ENCODE measurements at places on chromosomes 16 and 17.

DNA sequence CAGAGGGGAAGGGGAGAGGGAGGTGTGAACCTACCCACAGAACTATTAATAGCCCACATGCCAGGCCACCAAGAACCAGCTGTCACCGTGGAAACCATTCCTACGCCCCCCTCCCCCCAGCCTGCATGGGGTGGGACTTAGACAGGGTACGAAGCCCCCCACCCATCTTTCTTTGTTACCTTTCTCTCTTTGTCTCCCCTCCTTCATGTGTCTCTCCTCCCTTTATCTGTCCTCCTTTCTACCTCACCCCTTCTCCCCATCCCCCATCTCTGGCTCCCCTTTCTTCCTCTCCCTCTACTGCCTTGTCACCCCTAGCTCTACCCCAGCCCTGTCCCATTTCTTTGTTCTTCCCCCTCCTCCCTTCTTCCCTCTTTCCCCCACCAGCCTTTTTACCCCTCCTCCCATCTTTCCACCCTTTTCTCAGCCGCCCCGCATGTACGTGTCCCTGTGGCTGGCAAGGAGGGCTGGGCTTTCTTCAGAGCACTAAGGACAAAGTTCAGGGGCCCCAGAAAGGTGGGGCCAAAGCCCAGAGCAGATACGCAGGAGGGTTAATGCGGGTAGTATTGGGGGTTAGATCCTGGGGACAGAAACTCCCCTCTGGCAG lies 8.0 kb downstream of the THRA start:
- DNase-seq = no peak

- DNase-seq = no peak
Observed at GRCh38 chr17:70171159-70171558, 1.8 kb downstream of the KCNJ2 start.

DNA sequence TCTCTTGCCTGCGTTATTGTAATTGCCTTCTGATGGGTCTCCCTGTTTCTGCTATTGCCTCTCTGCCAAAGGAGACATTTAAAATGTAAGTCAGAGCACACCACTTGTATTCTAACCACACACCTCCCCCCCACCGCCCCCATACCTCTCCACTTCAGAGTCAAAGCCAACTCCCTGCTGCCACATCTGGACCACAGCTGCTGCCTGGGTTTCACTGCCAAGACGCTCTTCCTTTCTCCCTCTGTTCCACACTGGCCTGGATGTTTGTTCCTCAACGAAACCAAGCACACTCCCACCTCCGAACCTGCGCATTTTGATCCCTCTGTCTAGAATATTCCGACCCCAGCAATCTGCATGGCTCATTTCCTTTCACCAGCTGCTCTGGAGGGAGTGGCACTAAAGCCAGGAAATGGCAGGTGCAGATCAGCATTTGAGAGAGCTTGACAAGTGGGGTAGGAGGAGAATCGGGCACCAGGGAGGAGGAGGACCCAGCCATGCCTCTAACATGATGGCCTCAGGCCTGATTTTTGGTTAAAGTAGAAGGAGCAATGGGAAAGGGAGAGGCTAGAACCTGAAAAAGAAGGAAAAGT lies 92.4 kb upstream of the HS3ST2 start:
- DNase-seq = no peak

DNA sequence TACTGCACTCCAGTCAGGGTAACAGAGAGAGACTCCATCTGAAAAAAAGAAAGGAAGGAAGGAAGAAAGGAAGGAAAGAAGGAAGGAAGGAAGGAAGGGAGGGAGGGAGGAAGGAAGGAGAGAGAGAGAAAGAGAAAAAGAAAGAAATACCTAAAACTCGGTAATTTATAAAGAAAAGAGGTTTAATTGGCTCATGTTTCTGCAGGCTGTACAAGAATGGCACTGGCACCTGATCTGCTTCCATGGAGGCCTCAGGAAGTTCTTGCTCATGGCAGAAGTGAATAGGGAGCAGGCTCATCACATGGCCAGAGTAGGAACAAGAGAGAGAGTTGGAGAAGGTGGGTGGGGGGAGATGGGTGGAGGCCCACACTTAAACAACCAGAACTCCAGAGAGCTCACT lies 215.2 kb upstream of the IRX3 start:
- DNase-seq = no peak

- no peak for DNase-seq
Observed at GRCh38 chr17:8955021-8955959, 10.2 kb downstream of the PIK3R5 start.

- DNase-seq = peak; percentile 80
Observed at GRCh38 chr16:30381291-30382041, 895 bp downstream of the SEPTIN1 start.

GRCh38 chr16:50879873-50880695 lies 138.2 kb downstream of the CYLD start:
- DNase-seq = peak; percentile 29

- DNase-seq = no peak
Observed at GRCh38 chr17:15261802-15262290, 3.3 kb downstream of the PMP22 start.

DNA sequence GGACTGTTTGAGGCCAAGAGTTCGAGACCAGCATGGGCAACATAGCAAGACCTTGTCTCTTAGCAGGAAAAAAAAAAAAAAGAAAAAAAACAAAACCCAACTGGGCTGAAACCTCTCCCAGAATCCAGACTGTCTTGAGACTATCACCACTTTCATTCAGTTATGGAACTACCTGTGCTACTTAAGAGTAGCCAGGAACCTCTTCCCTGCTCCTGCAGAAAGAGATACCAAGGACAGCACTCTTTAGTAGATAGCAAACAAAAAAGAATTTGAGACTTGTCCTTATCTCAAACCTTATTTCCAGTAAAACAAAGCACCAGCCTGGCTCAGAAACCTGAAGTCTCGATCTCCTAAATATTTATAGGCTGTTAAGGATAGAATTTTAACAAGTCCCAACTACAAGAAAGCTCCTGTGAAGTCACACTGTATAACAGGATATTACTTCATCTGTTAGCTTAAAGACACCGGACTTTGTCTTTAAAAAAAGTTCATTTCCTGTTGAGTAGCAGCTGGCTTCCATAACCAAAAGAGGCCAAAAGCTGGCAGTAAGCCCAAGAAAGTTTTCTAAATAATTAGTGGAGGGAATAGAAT lies 5.1 kb downstream of the CDR2 start:
- DNase-seq = no peak

GRCh38 chr17:30308406-30308805 lies 16.7 kb upstream of the BLMH start:
- no peak for DNase-seq

- DNase-seq = no peak
Observed at GRCh38 chr16:1745181-1745899, 26.0 kb downstream of the NME3 start.

GRCh38 chr16:69318911-69319289 lies 7.8 kb downstream of the VPS4A start:
- DNase-seq = no peak

- no peak for DNase-seq
Observed at GRCh38 chr17:1649844-1650501, at the start of gene RILP. TSS of gene RILP (minus strand) at chr17:1649866. CDS start at chr17:1649804, 62 bp downstream.

- DNase-seq = no peak
Observed at GRCh38 chr17:81422776-81423697, 27.8 kb downstream of the BAHCC1 start.

DNA sequence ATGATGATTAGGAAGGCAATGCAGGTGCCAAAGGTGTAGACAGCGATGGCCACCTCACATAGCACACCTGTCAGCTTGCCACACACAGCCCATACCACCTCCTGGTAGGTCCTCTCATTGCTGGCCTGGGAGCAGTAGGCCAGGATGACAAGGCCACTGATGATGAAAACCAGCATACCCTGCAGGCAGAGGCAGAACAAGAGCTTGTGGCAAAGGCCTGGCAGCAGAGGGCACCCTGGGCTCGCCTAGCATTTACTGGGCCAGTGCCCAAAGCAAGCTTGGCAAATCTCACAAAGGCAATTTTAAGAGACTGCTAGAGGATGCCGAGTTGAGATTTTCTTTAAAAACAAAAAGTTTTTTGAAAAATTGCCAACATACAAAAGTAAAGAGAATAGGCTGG lies 5.9 kb downstream of the SLC38A7 start:
- no peak for DNase-seq

DNA sequence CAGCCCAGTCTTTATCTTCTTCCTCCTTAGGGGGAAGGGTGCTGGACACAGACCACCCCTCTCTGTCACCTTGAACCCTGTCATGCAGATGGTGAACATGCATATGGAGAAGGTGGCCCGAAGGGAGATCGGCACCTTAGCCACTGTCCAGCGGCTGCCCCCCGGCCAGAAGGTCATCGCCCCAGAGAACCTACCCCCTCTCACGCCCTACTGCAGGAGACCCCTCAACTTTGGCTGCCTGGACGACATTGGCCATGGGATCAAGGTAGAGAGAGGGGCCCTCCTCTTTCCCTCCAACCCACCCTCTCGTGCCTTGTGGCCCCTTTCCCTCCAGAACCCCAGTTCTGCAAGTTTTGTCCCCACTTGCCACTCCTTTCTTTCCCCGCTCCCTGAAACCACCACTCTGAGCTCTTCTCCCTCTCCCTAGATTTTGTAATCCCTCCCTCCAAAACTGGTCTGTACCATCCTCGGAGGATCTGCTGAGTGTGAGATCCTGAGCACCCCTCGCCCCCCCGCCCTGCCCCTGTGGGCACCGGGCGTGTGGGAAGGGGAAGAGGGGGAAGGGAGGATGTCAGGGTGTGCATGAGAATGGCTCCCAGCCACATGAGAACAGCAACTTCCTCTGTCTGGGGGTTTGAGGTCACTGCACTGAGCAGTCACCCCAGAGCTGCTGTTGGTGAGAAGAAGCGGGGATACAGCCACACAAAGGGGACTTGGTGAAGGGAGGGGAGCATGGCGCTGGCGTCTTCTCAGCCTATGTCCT lies 7.3 kb downstream of the ABI3 start:
- DNase-seq = peak; percentile 93

- no peak for DNase-seq
Observed at GRCh38 chr17:21353326-21354010, 22.7 kb upstream of the KCNJ12 start.

DNA sequence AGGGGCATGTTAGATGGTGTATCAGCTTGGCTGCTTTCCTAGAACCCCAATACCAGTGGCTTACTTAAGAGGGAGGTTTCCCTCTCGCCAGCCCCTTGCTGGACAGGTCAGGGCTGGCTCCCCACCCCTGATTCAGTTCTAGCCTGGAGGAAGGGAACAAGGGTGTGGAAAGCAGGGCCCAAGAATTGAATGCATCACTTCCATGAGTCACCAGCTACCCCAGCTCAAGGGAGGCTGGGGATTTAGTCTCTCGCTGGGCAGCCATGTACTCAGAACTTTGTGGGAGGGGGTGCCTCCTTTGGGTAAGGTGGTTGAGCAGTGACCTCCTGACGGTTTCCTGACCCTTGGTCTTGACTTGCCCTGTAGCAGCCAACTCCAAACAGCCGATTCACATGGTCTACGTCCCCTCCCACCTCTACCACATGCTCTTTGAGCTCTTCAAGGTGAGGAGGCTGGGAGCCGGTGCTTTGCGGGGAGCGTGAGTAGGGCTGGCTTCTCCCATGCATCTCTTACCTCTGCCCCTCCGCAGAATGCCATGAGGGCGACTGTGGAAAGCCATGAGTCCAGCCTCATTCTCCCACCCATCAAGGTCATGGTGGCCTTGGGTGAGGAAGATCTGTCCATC lies 12.8 kb downstream of the PDK2 start:
- no peak for DNase-seq

DNA sequence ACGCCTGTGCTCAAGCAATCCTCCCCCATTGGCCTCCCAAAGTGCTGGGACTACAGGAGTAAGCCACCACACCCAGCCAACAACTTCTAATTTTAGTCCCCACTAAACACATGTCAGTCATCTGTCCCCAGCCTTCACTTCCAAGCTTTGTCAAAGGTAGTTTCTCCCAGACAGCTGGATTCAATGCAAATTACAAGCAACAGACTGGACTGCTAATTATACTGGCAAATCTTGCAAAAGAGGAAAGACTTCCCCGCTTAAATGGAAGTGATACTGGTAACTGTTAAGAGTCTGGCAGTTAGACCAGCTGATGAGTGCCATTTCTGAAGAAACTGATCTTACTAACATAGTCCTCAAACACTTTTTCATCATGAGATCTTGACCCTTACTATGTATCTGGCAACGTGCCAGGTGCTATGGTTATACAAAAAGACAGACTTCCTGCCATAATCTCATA lies 8.2 kb upstream of the GGA2 start:
- DNase-seq = no peak

DNA sequence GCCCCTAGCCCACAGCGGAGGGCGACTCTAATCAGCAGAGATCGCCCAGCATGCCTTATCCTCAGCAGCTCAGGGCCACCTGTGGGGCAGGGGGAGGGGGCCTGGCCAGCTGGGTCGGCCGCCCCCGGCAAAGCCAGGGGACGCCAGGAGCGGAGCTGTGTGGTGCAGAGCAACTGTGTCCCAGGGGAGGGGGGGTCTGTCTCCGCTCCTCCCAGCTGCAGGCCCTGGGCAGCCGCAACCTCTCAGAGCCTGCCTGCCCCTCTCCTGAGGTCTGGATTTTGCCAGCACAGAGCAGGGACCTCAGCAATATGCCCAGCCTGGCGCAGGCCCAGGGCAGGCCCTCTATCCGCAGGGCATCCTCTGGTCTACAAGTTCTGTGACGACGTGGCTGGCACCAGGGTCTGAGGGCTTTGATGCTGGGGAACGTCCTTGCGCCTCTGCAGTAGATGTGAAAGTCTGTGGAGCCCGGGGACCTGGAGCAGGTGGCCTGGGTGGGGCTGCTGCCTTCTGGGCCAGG lies 36.5 kb upstream of the SLC38A10 start:
- DNase-seq = no peak

- no peak for DNase-seq
Observed at GRCh38 chr16:89150090-89150835, 21.3 kb upstream of the CDH15 start.

- no peak for DNase-seq
Observed at GRCh38 chr17:14854691-14855090, 410.4 kb downstream of the PMP22 start.

GRCh38 chr16:63512910-63513309 lies 1476.7 kb upstream of the CDH8 start:
- DNase-seq = no peak

DNA sequence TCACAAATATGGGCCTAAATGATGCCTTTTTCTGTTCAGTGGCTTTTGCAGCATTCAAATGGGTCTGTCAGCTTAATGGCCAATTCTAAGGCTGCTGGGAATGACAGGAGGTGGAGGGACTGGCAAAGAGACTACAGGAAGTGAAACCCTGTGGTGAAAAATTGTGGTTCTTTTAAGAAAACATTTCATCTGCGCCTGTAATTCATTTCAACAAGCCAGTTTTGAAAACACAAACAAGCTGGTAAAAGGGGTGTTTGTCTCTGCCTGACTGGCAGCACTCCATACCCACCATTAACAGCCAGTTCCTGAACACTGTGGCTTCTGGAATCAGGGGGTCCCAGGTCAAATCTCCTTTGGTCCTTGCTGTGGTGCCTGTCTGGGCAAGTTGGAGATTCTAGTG lies 3.6 kb upstream of the KDM8 start:
- DNase-seq = peak; percentile 69

- no peak for DNase-seq
Observed at GRCh38 chr17:33816842-33817617, 438.1 kb upstream of the CCL2 start.

GRCh38 chr16:16019488-16019887 lies 70.1 kb downstream of the ABCC1 start:
- no peak for DNase-seq

- no peak for DNase-seq
Observed at GRCh38 chr17:64214950-64215349, 48.1 kb downstream of the TEX2 start.

Measured in activated CD8-positive, alpha-beta memory T cell treated with anti-CD3 and anti-CD28 coated beads, Interleukin-2, amount 10 ng/mL, durations not matched to agents 7 days and 5 days (primary cell).